ENCODE measurements at places on chromosomes 1 and 21. TPM values are rescaled to one million over a fixed set of nuclear protein-coding genes. Genes with fewer than 3 reads are reported as not detected.

Gene KIAA0040
- 0.16 TPM for total RNA-seq

Gene ESPN
- total RNA-seq = 0.13 TPM

Gene CLCA4
- not detected for total RNA-seq

Gene KCNJ10
- not detected for total RNA-seq

Gene KRTAP7-1
- not detected for total RNA-seq

Gene CFH
- 121 TPM for total RNA-seq

Gene ASH1L
- 14.6 TPM for total RNA-seq

Gene TIE1
- total RNA-seq = 2.8 TPM

Gene KIF21B
- 1.9 TPM for total RNA-seq

Gene LCE1D
- total RNA-seq = not detected

Gene PRKAA2
- 2.5 TPM for total RNA-seq

Gene TFAP2E
- total RNA-seq = 0.16 TPM

Gene LENEP
- not detected for total RNA-seq

Gene DPM3
- total RNA-seq = 104 TPM

Gene LCE1A
- total RNA-seq = not detected

Gene ZSWIM5
- 0.08 TPM for total RNA-seq

Gene RGL1
- 21.4 TPM for total RNA-seq

Measured in epithelial cell of alveolus of lung (primary cell).